ENCODE measurements at places on chromosomes 12 and 14.
A peak's percentile ranks its signal among the peaks of the same experiment; 100 is the strongest.

DNA sequence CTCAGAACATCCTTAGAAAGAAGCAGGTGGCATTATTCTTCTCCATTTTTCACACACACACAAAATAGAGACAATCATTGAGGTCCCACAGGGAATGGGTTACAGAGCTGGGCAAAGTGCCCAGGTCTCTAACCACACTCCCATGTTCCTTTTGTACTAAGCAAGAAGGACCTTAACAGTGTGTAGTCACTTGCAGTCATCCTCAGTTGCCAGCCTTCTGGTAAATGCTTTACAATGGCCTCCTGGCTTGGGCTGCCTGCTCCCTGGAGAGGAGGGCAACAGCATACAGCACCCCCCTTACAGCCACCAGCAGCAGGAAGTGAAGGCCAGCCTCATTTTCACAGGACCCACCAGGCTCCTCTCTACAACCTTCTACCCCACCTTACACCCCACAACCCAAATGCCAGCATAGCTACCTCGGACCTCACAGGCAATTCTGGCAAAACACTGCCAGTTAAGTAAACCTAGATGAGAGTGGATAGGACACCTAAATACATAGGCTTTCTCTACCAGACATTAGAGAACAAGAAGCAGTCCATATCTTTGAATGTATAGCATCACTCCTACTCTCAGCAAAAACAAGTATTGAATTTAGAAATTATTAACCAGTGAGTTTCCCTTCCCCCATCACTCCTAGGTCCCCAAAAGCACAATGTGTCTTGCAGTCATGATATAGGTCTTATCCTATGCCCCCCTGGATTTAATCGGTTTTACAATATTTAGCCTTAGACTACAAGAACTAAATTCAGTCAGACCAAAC, 88.1 kb downstream of the PPP2R5E start:
- no peak for DNase-seq

DNA sequence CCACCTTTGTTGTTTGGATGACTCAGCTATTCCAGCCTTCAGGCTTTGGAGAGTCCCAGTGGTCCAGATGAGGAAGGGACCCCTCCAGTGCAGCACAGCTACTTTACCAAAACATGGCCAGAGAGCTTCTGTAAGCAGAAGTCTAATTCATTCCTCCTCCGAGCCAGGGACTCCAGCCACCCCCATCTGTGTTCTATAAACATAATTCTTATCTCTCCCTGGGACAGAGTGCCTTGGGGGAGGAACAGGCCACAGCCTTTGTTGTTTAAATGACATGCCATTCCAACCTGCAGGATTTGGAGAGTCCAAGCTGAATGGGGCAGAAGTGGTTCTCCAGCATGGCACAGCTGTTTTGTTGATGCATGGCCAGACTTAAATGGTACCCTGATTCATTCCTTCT, 994.0 kb downstream of the TRHDE start:
- DNase-seq: no peak

DNA sequence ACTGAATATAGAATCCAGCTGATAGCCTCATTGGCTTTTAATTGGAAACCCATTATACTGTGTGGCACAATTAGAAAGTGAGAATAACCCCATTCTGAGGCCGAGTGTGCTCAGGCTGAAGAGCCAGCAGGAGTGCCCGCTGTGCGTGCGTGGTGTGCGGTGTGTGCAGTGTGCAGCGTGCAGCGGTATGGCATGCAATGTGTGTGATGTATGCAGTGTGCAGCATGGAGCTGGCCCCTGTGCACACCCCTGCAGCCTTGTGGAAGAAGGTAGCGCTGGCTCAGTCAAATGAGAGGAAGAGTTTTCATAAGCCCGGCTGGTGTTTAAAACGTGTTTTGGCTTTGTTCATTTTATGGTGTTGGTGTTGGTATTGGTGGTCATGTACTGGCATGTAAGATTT, 22.9 kb downstream of the CKB start:
- DNase-seq: no peak

DNA sequence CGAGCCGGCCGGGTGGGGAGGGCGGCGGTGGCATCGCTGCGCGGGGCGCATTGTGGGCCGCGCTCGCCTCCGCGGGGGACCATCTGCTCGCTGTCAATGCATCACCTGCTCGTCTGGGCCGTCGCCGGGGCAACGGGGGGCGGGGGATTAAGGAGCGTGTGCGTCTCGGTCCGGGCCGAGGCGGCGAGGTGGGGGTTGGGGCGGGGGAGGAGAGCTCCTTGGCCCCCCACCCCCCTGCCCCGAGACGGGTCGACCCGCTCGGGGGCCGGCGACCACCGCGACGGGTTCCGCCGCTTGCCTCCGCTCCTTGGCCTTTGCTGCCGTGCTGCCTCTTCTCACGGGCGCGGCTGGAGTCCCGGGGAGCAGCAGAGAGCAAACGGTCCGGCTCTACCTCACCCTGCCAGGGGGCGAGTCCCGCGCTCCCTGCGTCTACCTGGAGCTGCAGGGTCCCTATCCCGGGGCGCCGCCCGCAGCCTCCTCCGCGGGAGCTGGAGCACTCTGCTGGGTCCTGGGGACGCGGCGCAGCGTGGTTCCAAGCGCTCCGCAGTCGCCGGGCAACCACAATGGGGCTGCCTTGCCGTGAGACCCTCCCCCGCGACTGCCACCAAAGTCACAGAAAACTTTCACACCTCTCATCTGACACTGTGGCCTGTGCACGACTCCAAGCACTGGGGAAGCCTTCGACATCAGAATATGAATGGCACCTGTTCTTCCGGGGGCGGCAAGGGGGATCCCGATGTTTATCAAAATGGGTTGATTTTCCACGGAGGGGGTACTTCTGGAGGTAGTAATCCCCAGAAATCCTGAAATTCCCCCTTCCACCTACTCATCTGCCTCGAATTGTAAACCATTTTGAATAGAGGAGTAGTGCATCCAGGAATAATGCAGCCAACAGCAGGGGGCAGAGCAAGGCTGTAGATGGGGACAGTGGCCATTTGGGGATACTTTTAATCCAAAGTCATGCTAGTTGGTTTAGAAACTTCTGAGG, at the start of gene C12orf42:
TSS of gene C12orf42 (minus strand) at position 500 of the 988 bp plus-strand sequence. CDS start 17,542 bp downstream, outside the sequence.
- peak; percentile 62 for DNase-seq

DNA sequence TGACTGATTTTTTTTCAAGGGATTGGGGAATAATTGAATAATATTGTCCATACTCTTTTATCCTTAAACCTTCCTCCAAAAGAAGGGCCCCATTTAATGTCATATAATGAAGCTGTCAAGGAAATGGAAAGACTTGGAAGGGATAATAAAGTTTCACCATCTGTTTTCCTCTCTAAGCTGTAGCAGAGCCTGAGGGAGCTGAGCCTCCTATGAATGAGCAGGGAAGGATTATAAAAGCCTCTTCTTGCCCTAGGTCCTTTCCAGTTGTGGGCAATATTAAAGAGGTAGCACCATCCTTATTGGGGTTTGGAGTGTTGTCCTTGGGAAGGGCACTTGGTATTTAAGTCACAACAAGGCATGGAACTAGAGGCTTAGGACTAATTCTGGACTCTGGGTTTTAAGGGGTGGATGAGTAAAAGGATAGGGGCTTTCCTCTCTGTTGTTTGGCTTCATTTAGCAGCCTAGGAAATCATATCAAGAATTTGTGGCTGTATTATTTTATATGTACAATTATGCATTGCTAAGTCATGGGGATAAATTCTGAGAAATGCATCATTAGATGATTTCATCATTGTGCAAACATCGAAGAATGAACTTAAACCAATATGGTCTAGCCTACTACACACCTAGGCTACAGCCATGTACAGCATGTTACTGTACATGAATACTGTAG, 408.5 kb upstream of the DCN start:
- no peak for DNase-seq

GRCh38 chr14:65658202-65658601, 245.7 kb downstream of the FUT8 start:
- DNase-seq: no peak

DNA sequence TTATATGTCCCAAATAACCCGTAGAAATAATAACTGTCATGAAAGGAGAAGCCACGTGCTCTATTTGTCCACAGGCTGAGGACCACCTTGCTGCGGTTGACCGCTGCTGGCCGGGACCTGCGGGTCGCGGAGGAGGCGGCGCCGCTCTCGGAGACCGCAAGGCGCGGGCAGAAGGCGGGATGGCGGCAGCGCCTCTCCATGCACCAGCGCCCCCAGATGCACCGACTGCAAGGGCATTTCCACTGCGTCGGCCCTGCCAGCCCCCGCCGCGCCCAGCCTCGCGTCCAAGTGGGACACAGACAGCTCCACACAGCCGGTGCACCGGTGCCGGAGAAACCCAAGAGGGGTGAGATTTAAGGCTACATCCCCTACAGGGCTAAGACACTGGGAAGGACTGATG, 21.0 kb downstream of the RPGRIP1 start:
- DNase-seq: peak; percentile 44

GRCh38 chr14:24080888-24081738, 9.8 kb downstream of the CPNE6 start:
- peak; percentile 79 for DNase-seq

GRCh38 chr14:81694419-81694818, 160.8 kb upstream of the SEL1L start:
- no peak for DNase-seq

DNA sequence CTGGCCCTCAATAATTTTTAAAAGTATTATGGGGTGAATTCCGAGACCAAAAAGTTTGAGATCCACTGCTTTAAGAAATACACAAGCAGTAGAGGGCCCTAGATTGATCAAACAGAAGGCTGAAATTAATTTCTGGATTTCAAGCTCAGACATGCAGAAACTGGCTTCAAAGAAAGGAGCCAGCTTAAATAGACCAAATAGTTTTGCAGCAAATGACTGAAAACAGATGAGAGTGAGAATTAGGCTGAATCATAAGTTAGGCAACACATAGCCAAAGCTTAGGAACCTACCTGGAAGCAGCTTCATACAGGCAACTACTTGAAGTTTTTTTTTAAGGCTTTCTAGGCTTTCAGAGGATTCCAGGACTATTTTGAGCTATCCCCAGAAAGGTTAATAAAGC, 12.4 kb downstream of the ATF7 start:
- no peak for DNase-seq

DNA sequence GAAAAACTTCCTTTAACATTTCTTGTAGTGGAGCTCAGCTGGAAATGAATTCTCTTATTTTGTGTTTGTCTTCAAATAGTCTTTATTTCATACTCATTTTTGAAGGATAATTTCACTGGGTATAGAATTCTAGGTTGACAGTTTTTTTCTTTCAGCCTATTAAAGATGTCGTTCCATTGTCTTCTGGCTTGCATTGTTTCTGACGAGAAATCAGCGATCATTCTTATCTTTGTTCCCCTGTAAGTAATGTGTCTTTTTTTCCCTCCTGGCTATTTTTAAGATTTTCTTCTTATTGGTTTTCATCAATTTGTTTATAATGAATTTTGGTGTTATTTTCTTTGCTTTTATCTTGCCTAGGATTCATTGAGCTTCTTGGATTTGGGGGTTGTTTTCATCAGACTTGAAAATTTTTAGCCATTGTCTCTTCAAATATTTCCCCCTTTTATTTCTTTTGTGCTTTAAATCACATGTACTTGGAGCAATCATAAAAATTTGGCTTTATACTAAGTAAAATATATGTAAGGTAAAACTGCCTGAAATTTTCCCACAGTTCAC, 89.4 kb downstream of the UNC79 start:
- no peak for DNase-seq

- DNase-seq: no peak
These were observed 116.2 kb upstream of the FRMD6 start for GRCh38 chr14:51535443-51536044.

- no peak for DNase-seq
These were observed 26.1 kb downstream of the NRXN3 start for GRCh38 chr14:78196323-78196722.

DNA sequence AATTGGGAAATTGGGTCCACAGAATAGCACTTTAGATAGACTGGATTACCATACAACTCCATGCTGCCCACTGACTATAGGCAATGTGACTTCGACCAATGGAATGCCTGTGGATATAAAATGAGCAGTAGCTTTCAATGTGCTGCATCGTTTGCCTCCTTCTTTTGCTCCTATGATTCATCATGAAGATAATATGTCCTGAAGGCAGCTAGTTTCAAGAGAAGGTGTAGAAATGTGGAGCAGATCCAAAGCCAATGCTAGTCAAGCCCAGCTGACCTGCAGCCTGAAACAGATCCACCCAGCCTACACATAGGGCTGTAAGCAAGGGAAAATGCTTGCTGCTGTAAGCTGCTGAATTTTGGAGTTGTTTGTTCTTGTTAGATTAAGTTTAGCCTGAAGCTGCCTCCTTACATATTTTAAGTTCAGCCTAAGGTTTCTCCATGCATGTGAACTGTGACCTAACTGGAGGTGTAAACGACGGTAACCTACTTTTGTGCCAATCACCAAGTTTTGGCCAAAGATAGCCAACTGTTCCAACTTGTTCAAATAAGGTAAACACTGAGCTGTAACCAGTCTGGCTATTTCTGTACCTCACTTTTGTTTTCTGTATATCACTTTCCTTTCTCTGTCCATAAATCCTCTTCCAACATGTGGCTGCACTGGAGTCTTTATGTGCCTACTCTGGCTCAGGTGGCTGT, 169.1 kb upstream of the AVPR1A start:
- DNase-seq: no peak
